Stimulated activated naive CD8-positive, alpha-beta T cell treated with anti-CD3 and anti-CD28 coated beads, Interleukin-15, Interleukin-2, amounts not matched to agents 100 U/mL and 50 U/mL, for 24 hours (primary cell): ENCODE measurements at places on chromosomes 13 and 19.
A peak's percentile ranks its signal among the peaks of the same experiment; 100 is the strongest.

DNA sequence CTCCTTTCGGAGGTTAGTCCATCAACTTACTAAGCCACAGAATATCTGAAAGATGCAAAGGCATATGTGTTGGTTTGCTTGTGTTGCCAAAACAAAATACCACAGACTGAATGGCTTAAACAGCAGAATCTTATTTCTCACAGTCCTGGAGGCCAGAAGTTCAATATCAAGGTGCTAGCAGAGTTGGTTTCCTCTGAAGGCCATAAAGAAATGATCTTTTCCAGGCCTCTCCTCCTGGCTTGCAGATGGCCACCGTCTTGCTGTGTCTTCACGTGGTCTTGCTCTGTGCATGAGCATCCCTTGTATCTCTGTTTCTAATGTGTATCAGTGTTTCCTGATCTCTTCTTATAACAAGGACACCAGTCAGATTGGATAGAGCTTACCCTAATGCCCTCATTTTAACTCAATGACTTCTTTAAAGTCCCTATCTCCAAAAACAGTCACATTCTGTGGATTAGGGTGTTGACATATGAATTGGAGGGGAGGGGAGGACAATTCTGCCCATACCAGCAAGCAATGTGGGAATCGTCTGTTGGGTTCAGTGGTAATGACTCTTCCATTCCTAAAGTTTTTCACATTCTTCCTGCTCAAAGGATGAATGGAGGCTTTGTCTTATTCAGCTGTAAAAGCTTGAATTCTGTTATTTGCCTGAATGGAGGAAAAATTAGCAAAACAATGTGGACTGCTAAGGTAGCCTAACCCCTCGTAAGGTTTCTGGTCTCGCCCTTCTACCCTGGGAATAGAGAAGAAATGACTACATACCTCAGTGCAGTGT lies 715.7 kb downstream of the DIAPH3 start:
- no peak for DNase-seq

- DNase-seq = no peak
Observed at GRCh38 chr13:30864433-30865122, 41.5 kb upstream of the MEDAG start.

DNA sequence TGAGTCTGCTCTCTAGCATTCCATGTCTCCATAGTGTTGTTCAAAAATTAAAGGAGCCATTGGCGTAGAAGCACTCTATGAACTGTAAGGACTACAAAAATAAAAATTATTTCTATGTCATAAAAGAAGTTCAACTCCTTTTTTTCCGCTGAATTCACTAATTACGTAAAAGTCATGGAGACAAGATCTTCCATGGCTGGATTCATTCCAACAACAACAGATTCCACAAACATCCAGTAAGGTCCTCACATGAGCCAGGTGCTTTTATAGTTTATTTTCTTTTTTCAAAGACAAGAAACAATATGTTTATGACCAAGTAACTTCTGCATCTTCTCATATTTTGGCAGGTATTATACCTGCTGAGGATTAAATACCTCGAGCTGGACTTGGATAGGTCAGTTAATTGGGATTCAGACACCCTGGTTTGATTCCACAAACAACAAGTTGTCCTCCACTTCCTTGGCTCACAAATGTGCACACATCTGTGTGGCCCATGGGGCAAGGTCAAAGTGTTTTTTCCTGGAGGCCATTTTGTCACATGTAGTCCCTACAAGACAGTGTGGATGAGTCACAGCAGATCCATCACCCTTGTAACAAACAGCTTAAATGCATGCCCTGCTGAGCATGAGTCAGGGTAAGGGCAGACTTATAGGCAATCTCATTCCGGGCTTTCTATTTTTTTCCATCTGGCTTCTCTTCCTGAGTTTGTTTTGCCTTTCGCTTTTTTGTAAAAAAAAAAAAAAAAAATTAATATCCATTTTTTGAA lies 475.6 kb downstream of the COG6 start:
- no peak for DNase-seq

DNA sequence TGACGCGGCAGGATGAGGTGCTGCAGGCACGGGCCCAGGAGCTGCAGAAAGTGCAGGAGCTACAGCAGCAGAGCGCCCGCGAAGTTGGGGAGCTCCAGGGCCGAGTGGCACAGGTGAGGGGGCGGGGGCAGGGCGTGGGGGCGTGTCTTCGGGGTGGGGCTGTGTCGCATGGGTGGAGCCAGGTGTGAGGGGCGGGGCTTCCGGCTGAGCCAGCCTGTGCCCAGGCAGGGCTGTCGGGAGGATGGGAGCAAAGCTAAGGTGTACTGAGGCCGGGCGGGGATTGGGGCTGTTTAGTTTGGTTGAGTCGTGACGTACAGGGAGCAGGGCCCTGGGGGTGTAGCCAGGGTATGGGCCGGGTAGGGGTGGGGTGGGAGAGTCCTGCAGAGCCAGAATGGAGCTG lies 62.3 kb downstream of the KCNC3 start:
- DNase-seq = peak; percentile 48

GRCh38 chr19:9308091-9308770 lies 1.4 kb downstream of the ZNF699 start:
- DNase-seq = no peak

DNA sequence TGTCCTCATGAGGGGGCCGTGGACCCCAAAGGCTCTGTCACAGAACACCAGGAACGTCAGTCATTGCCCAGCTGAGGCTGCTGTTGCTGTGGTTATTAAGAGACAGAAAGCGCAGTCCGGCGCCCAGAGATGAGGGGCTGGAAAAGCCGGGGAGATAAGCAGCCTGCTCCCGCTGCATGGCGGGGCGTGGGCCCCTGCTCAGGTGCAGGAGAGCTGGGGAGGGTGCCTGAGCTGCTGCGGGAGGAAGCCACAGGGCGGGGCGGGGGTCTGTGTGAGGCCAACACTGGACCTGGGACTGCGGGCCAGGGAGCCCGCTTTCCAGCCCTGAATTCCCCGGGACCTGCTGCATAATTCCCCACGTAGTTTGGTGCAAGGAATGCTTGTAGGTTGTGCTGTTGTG lies 11.3 kb downstream of the SOX1 start:
- DNase-seq = no peak

GRCh38 chr13:88217372-88217771 lies 546.2 kb downstream of the SLITRK5 start:
- DNase-seq = no peak

DNA sequence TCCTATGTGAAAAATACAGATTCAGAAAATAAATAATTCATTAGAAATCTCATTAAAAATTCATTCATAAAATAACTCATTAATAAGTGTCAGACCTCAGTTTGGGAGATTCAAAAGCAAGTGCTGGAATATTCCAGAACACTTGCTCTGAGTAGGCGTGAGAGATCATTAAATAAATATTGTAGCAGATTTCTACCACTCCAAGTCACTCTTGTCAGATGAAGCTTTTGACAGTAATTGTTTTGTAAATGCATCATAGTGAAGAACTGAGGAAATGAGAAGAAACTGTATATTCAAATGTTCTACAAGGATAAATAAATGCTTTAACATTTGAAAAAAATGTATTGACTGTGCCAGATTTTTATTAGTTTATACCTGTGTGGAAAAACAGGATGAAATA lies 1228.1 kb downstream of the SLITRK1 start:
- DNase-seq = no peak

GRCh38 chr19:50651174-50651573 lies 1.9 kb downstream of the C19orf81 start:
- DNase-seq = no peak

DNA sequence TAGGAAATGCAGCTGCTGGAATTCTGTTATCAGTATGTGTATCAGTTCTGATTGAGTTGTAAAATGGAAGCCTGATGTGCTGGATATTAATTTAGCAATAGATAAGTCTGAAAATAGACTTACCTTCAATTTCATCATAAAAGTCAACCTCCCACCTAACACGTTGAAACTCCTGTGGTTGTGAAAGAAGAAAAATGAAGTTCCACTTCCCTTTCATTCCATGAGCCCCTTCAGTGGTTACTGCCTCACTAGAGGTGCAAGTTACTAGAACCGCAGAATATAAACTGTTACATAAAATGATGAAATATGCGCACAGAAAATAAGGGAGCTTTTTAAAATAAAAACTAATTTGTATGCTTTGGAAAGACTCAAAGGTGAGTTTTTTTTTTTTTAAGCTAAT lies 249.2 kb downstream of the SHISA2 start:
- no peak for DNase-seq
